ENCODE measurements at places on chromosomes 7 and 10. TPM values are rescaled to one million over a fixed set of nuclear protein-coding genes. Genes with fewer than 3 reads are reported as not detected.

NYAP1 gene
- 5.6 TPM for total RNA-seq

PCLO gene
- 0.82 TPM for total RNA-seq

IGFBP3 gene
- total RNA-seq: 199 TPM

PLAU gene
- 121 TPM for total RNA-seq

CHST3 gene
- total RNA-seq: 53.7 TPM

CNNM1 gene
- total RNA-seq: 26.9 TPM

POLR2J gene
- total RNA-seq: 102 TPM

BEND7 gene
- total RNA-seq: 10.5 TPM

SPDYE8 gene
- not detected for total RNA-seq

SP4 gene
- 0.84 TPM for total RNA-seq

SEC31B gene
- total RNA-seq: 2.7 TPM

NRCAM gene
- 99.5 TPM for total RNA-seq

CLCN1 gene
- not detected for total RNA-seq

PNLIPRP2 gene
- not detected for total RNA-seq

ATOH7 gene
- 0.15 TPM for total RNA-seq

SEMA3A gene
- 5.2 TPM for total RNA-seq

SSC4D gene
- total RNA-seq: 0.73 TPM

OPN4 gene
- not detected for total RNA-seq

GPR15LG gene
- total RNA-seq: not detected

CRPPA gene
- 0.60 TPM for total RNA-seq

ZNF33B gene
- total RNA-seq: 5.7 TPM

GHRHR gene
- not detected for total RNA-seq

C7orf57 gene
- 0.31 TPM for total RNA-seq

OPALIN gene
- total RNA-seq: not detected

ZC3HAV1L gene
- 4.8 TPM for total RNA-seq

ITPRID1 gene
- total RNA-seq: not detected

AGFG2 gene
- total RNA-seq: 41.5 TPM

PRLHR gene
- not detected for total RNA-seq

PLXDC2 gene
- 0.02 TPM for total RNA-seq

NCF1 gene
- 0.13 TPM for total RNA-seq

NPC1L1 gene
- 0.08 TPM for total RNA-seq

ABCB4 gene
- not detected for total RNA-seq

INPP5A gene
- total RNA-seq: 11.1 TPM

NODAL gene
- not detected for total RNA-seq

LSM5 gene
- total RNA-seq: 106 TPM

LIPJ gene
- total RNA-seq: not detected

SRRM3 gene
- 11.1 TPM for total RNA-seq

IRF5 gene
- total RNA-seq: 13.4 TPM

CDC14C gene
- not detected for total RNA-seq

Measured in A549 treated with Mapracorat at 1 μM for 4 hours (cell line).